ENCODE measurements at places on chromosomes 2 and 18. TPM values are rescaled to one million over a fixed set of nuclear protein-coding genes. Genes with fewer than 3 reads are reported as not detected.
A peak's percentile ranks its signal among the peaks of the same experiment; 100 is the strongest.

Gene SPATA3
- polyA plus RNA-seq, result not detected

Gene DSG3
- not detected for polyA plus RNA-seq

Gene CDH19
- not detected for polyA plus RNA-seq

- no peak overlapping the region for H3K4me3 ChIP-seq
- H3K4me1 ChIP-seq, result peaks cover 7% of the 10 kb centered on the region
- no peaks in the 10 kb centered on the region for H3K27me3 ChIP-seq
- no peak overlapping the region for H3K27ac ChIP-seq
Observed at GRCh38 chr2:9765611-9766531, 77.4 kb upstream of the TAF1B start.

DNA sequence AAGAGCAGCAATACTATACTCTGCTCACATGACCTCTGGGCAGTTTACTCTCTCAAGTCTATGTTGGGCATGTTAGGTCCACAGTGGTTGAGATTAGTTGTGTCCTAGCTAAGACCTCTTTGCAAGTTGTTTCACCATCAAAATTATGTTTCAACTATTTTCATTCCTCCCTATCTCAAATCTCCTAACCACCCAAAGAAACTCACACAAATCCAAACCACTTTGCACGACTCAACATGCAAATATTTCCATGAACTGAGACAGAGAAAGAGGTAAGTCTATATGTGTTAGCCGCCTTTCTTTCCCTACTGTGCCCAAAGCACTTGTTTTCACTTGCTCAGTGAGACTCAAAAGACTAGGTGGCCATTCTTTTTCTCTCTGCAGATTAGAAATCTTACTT is 546.8 kb downstream of the TNS1 start:
- no peaks in the 10 kb centered on the region for H3K4me1 ChIP-seq
- no peaks in the 10 kb centered on the region for H3K36me3 ChIP-seq
- H3K4me3 ChIP-seq, result no peak overlapping the region
- DNase-seq, result no peak

DNA sequence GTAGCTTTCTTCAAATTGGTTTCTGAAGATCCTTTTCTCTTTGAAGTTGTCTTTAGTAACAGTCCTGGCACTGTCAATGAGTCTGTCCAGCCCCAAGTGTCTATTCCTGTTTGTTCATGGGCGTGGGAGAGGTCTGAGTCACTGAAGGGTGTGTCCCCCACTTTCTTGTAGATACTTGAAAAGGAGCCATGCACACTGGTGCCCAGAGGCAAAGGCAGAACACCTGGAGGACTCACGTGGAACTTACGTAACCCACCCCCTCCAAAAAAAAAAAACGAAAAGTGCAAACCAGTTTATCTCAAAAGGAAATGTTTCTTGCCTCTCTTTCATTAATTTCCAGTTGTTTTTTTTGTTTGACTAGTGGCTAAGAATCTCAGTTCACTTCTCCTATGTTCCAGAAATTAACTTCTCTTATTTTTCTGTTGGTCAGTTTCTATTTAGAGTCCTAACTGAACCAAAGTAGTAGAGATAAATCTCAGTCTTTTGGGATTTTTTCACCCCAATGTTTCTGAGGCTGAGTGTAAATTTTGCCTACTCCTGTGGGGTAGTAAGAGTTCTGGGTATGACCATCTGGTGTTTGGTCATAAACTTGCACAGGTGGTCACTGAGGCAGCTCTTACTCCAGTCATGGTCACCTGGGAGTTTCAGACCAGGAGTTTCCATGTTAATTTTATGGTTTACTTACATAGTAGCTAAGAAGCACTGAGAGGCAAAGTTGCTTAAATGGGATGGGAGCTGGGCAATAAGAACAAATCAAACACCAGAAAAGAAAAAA is 54.9 kb downstream of the DSC3 start:
- no peak overlapping the region for H3K4me3 ChIP-seq
- H3K27ac ChIP-seq, result no peak overlapping the region
- H3K36me3 ChIP-seq, result no peaks in the 10 kb centered on the region
- no peaks in the 10 kb centered on the region for H3K4me1 ChIP-seq

- no peaks in the 10 kb centered on the region for H3K4me1 ChIP-seq
- H3K36me3 ChIP-seq, result no peaks in the 10 kb centered on the region
- H3K27me3 ChIP-seq, result no peaks in the 10 kb centered on the region
- DNase-seq, result no peak
Observed at GRCh38 chr2:7612969-7613368, 695.8 kb downstream of the RNF144A start.

DNA sequence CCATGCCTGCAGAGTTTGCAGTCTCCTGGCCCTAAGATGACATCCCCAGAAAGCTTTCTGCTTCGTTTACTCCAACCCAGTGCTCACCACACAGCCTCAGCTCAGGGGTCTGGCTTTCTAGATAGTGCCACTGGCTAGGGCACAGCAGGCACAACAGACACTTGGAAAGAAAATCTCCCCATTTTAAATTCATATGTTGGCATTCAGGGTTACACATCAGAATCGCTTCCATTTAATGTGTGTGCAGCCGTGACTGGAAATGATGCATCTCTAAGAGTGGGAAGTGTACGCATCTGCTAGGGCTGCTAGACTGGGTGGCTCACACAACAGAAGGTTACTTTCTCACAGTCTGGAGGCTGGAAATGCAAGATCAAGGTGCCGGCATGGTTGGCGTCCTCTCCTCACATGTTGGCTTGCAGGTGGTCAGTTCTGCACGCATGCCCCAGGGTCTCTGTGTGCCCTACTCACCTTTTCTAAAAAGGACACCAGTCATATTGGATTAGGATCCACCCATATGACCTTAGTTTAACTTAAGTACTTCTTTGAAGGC is 329.4 kb upstream of the RAB12 start:
- no peak overlapping the region for H3K4me3 ChIP-seq
- no peaks in the 10 kb centered on the region for H3K4me1 ChIP-seq

DNA sequence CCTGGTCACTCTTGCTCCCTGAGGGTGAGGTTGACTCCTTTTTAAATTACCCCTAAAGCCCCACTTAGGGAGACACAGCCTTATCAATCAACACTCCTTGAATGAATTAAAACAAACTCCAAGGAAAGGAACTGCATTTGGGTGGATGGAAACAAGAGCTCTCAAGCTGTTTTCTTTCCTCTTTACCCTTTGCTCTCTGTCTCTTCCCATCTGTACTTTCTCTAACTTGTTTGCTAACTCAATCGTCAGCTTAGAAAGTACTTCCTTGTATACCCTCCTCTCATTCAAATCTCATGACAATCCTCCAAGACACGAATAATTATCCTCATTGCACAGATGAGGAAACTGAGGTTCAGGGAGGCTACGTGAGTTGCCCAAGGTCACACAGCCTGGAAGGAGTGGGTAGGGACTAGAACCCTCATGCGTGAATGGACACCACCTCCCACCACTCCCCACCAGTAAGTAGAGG is 32.7 kb downstream of the ZFP36L2 start:
- H3K4me1 ChIP-seq, result peaks cover 55% of the 10 kb centered on the region
- H3K27ac ChIP-seq, result peak overlapping the region; percentile 96

Measured in CD4-positive, CD25-positive, alpha-beta regulatory T cell (primary cell).